ENCODE measurements at places on chromosomes 4 and X. TPM values are rescaled to one million over a fixed set of nuclear protein-coding genes. Genes with fewer than 3 reads are reported as not detected.

DNA sequence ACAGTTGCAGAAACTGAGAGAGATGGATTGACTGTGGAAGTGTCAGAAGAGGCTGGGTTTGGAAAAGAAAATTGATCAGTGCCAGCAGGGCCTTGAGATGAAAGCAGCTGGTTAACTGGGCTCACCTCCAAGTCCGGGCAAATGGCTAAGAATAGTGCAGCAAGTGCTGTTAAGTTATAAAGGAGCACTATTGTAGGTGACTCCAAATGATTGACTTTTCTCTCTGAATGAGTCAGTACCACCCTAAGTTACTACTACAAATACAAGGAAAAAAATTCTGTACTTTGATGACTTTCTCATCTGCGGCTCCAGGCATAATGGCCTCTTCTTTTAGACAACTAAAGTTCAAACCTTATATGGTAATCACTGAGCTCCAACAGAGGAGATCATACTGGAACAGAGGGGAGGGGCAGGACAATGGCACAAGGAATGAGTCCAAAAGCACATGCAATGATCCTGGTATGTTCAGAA lies 733.4 kb upstream of the INTU start:
- DNase-seq, result peak; percentile 8

GRCh38 chr4:131459430-131460101 lies 1689.5 kb upstream of the PCDH10 start:
- DNase-seq, result no peak

DNA sequence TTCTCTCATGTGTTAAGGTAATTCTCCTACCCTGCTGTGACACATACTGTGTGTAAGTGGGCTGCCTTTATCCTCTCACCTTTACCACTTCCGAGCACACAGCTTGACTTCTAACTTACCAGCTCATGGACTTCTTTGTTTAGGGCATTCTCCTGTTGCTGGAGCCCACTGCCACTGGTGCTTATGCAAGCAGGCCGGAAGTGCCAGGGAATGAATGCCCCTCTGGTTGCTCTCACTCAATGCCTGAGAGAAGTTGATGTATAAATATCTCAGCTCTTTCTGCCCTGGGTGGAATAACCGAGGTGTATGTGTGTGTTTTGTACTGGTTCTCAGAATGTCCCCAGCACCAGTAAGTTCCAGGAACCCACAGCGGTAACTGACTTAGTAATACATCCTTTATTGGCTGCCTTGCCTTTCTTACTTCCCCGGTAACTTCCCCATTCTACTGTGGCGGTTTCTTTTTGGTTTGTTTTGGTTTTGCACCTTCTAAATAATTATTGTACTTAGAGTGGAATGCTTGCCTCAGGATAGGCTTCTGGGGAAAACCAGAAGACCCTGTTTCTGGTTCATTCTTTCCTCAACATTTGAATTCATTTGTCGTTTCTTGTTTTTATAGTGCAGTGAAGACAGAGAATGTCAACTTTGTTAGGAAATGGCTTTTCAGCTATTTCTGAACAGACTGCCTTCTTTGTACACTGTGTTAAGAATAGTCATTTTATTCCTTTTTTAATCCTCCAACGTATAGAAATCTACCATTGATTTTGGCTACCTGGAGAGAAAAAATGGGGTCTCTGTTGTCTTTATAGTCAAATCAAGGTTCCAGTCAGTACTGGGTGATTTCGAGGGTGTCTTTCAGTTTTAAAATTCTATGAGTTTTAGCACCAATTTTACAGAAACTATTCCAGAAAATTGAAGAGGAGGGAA lies 45.4 kb downstream of the CXorf58 start:
- no peak for DNase-seq

GRCh38 chr4:56267558-56267957 lies 119.7 kb downstream of the AASDH start:
- no peak for DNase-seq

DNA sequence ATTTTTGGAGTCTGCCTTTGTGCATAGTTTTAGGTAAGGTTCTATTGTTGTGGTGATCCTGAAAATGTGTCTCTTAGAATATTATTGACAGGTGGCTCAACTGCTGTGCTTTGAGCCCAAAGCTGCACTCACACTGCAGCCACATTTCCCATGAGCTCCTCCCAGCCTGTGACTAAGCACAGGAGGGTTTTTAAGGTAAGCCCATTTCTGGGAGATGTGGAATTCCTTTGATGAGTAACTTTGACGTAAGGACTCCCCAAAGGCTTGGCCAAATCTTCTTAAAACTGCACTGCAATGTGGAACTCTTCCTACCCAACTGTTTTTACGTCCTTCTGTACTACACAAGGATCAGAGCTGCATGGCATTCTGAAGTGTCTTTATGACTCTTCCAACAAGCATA lies 20.0 kb upstream of the TMPRSS11A start:
- DNase-seq, result no peak

DNA sequence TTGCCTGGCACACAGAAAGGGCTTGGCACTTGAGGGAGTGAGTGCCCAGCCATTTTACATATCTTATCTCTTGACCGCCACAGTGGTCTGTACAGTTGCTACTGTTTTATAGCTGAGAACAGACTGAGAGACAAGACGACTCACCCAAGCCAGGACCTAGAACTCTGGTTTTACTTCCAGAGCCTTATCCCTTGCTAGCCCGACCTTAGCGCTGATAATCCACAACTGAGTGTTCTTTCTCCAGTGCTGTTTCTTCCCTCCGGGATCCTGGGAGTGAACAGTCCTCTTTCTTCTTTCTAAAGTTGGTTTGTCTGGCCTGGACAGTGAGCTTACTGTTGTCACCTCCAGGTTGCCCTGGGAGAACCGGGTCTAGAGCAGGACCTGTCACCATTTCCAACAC lies 52.5 kb upstream of the TADA2B start:
- no peak for DNase-seq

DNA sequence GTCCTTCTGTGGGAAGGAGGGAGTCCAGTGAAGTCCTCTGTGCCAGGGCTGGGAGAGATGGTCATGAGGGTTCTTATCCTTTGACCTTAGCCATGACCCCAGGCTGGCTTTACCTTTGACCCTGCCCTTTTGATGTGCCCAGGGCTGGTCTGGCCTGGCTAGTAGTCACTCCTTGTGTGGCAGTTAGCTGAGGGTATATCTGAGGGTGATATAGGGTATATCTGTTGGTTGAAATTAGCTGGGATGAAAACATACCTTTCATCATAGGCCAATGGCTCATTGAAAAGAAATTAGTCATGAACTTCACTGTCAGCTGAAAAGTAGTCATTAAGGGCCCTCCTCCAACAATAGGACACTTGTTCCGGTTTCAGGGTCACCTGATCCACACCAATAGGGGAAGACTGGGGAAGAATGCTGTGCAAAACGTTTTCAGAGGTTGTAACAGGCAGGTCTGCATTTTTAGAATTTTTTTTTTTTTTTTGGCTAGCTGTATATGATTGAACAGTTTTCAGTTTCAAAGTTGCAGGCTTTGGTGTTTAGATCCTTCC lies 74.6 kb upstream of the STOX2 start:
- DNase-seq, result peak; percentile 19

GRCh38 chr4:124206779-124207605 lies 505.5 kb downstream of the ANKRD50 start:
- DNase-seq, result peak; percentile 18

DNA sequence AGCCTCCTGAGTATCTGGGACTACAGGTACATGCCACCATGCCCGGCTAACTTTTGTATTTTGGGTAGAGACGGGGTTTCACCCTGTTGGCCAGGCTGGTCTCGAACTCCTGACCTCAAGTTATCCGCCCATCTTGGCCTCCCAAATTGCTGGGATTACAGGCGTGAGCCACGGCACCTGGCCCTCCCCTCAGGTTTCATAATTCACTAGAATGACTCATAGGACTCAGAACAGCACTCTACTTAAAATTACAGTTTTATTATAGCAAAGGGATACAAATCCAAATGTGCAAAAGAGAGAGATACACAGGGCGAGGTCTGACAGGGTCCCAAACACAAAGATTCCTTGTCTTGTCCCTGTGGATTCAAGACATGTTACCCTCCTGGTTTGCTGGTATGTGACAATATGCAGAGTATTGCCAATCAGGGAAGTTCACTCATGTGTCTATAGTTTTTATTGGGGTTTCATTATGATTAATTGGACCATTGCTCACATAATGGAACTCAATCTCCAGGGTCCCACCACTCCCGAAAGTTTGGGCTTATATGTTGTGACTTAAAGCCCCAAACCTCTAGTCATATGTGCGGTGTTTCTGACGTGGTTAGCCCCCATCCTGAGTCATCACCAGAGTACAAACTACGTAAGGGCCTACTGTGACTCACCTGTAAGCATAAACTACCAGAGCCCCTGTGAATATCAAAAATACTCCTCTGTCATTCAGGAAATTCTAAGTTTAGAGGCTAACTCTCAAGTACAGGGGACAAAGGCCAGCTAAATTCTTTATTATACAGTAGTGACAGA lies 5.2 kb downstream of the YIPF6 start:
- DNase-seq, result peak; percentile 9

GRCh38 chr4:32661229-32661628 lies 1941.1 kb downstream of the PCDH7 start:
- DNase-seq, result no peak

DNA sequence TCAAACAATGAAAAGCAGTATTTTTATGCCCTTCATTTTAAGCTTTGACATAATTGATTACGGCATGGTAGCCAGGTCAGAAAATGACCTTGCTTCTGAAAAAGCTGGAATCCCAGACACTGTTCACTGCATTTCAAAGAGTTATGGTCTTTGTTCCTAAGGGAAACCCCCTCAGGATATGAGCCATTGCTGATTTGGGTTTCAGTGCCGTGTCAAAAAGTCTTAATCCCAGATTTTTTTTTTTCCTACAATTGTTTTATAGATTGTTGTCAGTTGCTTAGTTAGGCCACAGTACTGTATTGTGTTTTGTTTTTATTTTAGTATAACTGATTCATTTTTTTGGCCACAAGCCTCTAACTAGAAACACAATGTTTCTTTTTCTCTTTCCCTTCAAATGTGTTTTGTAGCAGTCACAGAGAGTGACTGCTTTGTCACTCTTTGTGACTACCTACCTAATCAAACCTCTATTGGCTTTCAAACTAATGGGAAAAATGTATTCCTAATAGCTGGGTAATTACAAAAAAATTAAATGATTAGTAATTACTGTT lies 10.3 kb downstream of the WDR44 start:
- DNase-seq, result peak; percentile 79

DNA sequence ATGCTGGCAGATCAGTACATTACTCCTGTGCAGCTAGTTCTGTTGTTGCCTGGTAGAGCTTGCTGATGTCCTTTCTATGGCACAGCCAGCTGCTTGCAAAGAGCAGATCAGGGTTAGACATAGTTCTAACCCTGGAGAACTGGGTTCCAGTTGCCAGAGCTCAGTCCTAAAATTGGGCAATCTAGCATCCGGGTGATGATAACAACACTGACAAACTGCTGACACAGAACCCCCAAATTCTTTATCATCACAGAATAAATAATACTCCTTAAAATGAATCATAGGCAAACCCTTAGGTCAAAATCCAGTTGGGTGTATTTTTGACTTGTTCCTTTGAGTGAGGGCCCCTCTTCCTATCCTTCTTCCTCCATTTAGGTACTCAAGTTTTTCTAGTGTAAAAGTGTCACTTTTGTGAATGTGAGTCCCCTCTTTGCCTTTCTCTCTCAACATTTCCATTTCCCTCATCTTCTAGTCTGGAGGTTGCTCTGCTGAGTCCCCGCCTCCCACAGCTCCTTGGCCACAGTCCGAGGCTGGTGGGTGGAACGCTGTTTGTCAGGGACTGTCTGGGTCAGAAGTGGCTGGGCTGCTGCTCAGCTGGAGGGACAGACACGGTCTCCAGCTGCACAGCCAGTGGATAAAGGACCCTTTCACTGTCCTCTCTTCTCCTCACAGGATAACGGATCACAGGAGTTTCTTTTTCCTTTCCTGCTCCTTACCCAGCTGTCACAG lies 93.6 kb upstream of the RASGEF1B start:
- no peak for DNase-seq

GRCh38 chr4:117084866-117085701 lies at the start of gene TRAM1L1:
Gene TRAM1L1 (minus strand): TSS chr4:117085576. CDS start chr4:117085393, 183 bp downstream.
- no peak for DNase-seq

- DNase-seq, result no peak
Measured at GRCh38 chr4:75135068-75135825, 202.3 kb downstream of the PARM1 start.

DCAF8L2 gene
- not detected for total RNA-seq

SYP gene
- total RNA-seq, result under 0.01 TPM

P2RY10 gene
- not detected for total RNA-seq

DCHS2 gene
- 0.40 TPM for total RNA-seq

TRIM60 gene
- total RNA-seq, result not detected

All from lung microvascular endothelial cell (primary cell).